ENCODE measurements at places on chromosomes 6 and 20.

GRCh38 chr6:28802417-28803336 lies 121.1 kb downstream of the TRIM27 start:
- no peak for DNase-seq

GRCh38 chr6:41647061-41647511 lies 8.8 kb downstream of the MDFI start:
- no peak for DNase-seq

DNA sequence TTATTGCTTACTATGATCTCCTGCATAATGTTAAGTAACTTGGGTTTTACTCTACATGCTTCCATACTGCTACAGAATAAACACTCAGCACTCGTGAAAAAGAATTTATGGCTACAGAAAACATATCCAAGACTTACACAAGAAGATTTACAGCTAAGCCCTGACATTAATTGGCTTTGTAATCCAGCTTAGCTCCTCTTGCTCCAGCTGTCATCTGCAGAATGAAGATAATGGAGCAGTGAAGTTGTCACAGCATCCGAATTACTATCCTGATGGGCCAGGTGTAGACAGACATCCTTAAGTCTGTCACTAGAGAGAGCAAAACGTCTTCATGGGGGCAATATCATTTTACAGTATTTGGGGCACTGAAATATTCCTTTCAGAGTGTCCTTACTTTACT lies 155.3 kb downstream of the PRKN start:
- no peak for DNase-seq

GRCh38 chr6:128630213-128630612 lies 109.8 kb upstream of the PTPRK start:
- no peak for DNase-seq
